ENCODE measurements at places on chromosomes 5 and 9. TPM values are rescaled to one million over a fixed set of nuclear protein-coding genes. Genes with fewer than 3 reads are reported as not detected.

ADRA1B gene
- not detected for total RNA-seq

CTSL gene
- total RNA-seq = 1.8 TPM

SNX30 gene
- 3.4 TPM for total RNA-seq

PCDHA13 gene
- total RNA-seq = not detected

PKD2L2 gene
- total RNA-seq = not detected

CHSY3 gene
- 0.06 TPM for total RNA-seq

TAF11L10 gene
- total RNA-seq = not detected

SOX30 gene
- 0.29 TPM for total RNA-seq

GMCL2 gene
- total RNA-seq = not detected

SVEP1 gene
- total RNA-seq = not detected

MYMK gene
- total RNA-seq = not detected

IRX2 gene
- total RNA-seq = not detected

FBP2 gene
- not detected for total RNA-seq

GZMA gene
- total RNA-seq = 18.3 TPM

GOLGA2 gene
- 35.2 TPM for total RNA-seq

BSPRY gene
- 6.1 TPM for total RNA-seq

TMEM215 gene
- not detected for total RNA-seq

POU4F3 gene
- not detected for total RNA-seq

CAMLG gene
- 24.7 TPM for total RNA-seq

SLC46A2 gene
- total RNA-seq = not detected

ZNF462 gene
- 0.27 TPM for total RNA-seq

CREB3 gene
- total RNA-seq = 33.4 TPM

ITK gene
- total RNA-seq = 152 TPM

RNF183 gene
- not detected for total RNA-seq

C5orf58 gene
- not detected for total RNA-seq

COL27A1 gene
- 3.2 TPM for total RNA-seq

CACNA1B gene
- not detected for total RNA-seq

RANBP3L gene
- 0.15 TPM for total RNA-seq

PCDHB7 gene
- total RNA-seq = not detected

MYOT gene
- total RNA-seq = not detected

PCDH1 gene
- not detected for total RNA-seq

PCDHA3 gene
- total RNA-seq = not detected

APBA1 gene
- 0.08 TPM for total RNA-seq

COL15A1 gene
- total RNA-seq = 0.04 TPM

SPINK13 gene
- not detected for total RNA-seq

NKD2 gene
- 0.59 TPM for total RNA-seq

LCN12 gene
- total RNA-seq = 0.73 TPM

INSL4 gene
- total RNA-seq = not detected

PTPN3 gene
- total RNA-seq = 0.51 TPM

BARHL1 gene
- total RNA-seq = not detected

DDX46 gene
- 81.7 TPM for total RNA-seq

LCP2 gene
- 239 TPM for total RNA-seq

COL5A1 gene
- total RNA-seq = not detected

FOXD4L3 gene
- not detected for total RNA-seq

RBM22 gene
- 69.3 TPM for total RNA-seq

VCAN gene
- not detected for total RNA-seq

TICAM2 gene
- total RNA-seq = 0.15 TPM

LIFR gene
- total RNA-seq = not detected

SPATA31C1 gene
- total RNA-seq = not detected

PCDHGB1 gene
- total RNA-seq = not detected

CER1 gene
- not detected for total RNA-seq

HTR4 gene
- total RNA-seq = not detected

SEC24A gene
- total RNA-seq = 21.8 TPM

ELOVL7 gene
- 0.06 TPM for total RNA-seq

AK8 gene
- total RNA-seq = not detected

ADGRD2 gene
- total RNA-seq = not detected

CCNJL gene
- not detected for total RNA-seq

PCYOX1L gene
- 22.3 TPM for total RNA-seq

All from activated CD8-positive, alpha-beta memory T cell treated with anti-CD3 and anti-CD28 coated beads for 36 hours (primary cell).